ENCODE measurements at places on chromosomes 12 and 14. TPM values are rescaled to one million over a fixed set of nuclear protein-coding genes. Genes with fewer than 3 reads are reported as not detected.

Gene DIO2
- total RNA-seq: 27.3 TPM

Gene SIRT4
- total RNA-seq: 0.60 TPM

Gene DNAJC22
- 6.3 TPM for total RNA-seq

Gene HSPB8
- 7.1 TPM for total RNA-seq

Gene CLEC4D
- not detected for total RNA-seq

All from SJSA1 (cell line).